ENCODE measurements at places on chromosomes 3 and 15.

DNA sequence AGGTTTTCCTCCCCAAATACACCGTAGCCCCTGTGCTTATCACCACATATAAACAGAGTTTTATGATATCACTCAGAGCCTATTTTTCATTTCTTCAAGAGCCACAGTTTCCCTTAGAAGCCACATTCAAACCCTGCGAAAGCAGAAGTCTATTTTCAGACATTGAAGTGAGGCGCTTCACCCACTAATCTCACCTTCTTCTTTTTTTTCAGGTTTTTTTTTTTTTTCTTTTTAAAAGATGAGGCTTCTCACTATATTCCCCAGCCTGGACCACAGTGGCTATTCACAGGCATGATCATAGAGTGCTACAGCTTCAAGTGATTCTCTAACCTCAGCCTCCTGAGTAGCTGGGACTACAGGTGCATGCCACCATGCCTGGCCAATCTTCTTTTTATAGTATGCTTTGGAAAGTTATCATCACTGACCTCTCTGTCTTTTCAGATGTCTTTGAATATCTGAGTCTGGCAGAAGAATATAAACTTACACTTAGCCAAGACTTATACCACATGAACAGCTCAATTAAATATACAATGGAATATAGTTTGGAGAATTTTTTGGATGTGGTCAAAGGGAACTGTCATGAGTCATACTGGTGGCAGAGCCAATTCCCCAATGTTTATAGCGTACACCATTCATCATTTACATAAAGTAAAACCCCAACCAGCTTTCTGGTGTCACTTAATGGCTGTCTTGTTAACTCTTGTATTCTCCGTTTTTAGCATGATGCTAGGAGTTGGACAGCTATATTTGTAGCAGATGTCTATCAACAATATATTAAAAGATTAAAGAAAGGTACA is 59.7 kb upstream of the CCDC50 start:
- DNase-seq, result no peak

GRCh38 chr3:70247955-70248354 is 64.5 kb downstream of the MDFIC2 start:
- DNase-seq, result no peak

GRCh38 chr3:23199649-23200048 is 3.5 kb upstream of the UBE2E2 start:
- no peak for DNase-seq

GRCh38 chr15:29988701-29989100 is 94.1 kb upstream of the GOLGA8J start:
- no peak for DNase-seq

DNA sequence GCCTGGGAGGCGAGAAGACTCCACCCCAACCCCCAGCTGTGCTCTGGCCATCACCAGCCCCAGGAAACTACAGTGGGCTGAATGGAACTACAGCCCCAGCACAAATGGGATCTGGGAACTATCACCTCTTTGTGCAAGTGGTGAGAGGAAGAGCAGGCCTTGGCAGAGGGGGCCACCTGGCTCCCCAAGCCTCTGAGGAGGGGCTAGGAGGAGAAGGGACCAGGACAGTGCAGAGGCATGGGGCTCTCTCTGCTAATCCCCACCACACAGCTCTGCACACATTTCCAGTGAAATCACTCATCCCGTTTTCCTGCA is 31.6 kb downstream of the KY start:
- no peak for DNase-seq

GRCh38 chr3:173396191-173397041 is 1.1 kb upstream of the NLGN1 start:
- DNase-seq, result peak; percentile 6

Measured in right renal pelvis (tissue), 4 donors.